ENCODE measurements at places on chromosomes 2 and 18.
A peak's percentile ranks its signal among the peaks of the same experiment; 100 is the strongest.

GRCh38 chr2:22932288-22932687 lies 452.7 kb upstream of the KLHL29 start:
- no peak for DNase-seq

- DNase-seq = no peak
Observed at GRCh38 chr18:23772327-23773024, 83.2 kb downstream of the LAMA3 start.

DNA sequence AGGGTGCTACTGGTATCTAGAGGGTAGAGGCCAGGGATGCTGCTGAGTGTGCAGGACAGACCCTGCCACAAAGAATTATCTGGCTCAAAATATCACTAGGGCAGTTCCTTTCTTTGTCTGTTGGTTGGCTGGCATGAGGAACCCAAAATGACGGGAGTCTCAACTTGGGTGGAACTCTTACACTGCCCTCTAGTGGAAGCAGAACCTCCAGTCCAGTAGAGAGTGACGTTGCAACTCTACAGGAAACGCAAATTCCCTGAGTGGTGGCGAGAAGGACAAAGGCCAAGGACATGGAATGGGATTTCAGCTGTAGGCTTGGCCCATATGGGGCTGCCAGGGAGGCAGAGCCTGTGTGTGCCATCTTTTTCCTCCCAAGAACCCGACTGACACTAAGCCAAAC lies 47.1 kb downstream of the COPS8 start:
- peak; percentile 33 for DNase-seq

- DNase-seq = no peak
Observed at GRCh38 chr2:158818511-158818910, 23.4 kb downstream of the DAPL1 start.

DNA sequence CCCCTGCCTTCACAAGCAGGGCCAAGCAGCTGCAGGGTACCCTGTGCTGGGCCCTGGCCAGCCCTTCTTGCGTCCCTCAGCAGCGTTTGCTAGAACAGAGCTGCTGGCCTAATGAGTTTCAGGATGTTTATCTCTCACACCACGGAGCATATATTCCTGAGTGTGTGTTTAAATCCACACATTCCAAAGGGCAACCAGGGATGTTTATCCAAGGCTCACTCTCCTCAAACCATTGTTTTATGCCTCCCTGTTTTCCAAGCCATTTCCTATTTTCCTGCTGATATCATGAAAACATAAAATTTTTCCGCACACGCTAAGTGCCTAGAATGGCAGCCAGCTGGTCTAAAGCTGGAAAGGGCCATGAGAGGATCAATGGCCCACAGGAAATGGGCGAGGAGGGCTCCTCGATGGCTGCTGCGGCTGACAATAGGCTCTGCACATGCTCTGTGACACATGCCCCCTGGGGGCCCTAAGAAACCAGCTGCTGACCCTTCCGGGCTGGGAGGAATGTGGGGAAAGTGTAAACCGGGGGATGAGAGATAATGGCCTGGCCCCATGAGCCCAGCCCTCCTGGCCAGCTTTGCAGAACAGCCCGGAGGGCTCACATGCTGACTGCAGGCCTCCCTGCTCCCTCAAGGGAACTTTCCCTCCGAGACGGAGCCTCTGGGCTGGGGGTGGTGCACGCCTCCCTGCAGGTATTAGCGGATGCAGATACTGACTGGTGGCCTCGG lies 194.0 kb downstream of the NDUFA10 start:
- no peak for DNase-seq

DNA sequence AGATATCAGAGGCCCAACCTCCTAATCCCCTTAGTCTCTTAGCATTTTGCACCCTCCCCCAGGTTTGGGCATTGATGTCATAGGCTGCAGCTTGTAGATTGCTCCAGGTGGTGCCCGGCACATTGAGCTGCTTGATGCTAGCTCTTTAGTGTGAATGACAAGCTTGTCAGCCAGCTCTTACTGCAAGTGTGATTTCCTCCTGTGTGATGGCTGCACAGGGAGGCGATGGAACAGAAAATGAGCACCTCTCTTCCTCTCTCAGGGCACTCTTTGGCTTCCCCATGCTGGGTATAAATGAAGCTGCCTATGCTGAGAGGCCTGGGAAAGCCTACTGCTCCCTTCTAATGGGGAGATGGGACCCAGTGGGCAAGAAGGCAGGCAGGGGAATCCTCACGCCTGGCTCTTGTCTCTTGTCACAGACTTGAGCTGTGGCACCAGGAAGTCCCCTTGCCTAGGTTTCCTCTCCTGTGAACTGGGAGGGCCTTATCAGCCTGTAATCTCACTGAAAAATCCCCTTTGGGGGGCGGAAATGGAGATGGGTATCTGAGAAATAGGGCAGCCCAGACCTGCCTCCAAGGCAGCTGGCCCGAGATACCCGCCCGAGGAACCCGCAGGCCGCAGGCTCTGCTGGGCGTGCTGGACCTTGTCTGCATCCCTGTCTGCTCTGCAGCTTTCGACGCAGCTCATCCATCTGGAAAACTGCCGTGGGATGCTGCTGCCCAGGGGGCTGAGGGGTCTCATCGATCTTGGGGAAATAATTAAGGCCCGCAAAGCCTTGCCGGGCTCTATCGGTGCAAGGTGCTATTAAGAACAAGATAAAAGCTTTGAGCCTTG lies 163.5 kb upstream of the CXCR4 start:
- no peak for DNase-seq

- no peak for DNase-seq
Observed at GRCh38 chr18:9319333-9319732, 15.2 kb upstream of the TWSG1 start.

GRCh38 chr2:8254791-8255447 lies 426.9 kb upstream of the ID2 start:
- DNase-seq = no peak

- DNase-seq = no peak
Observed at GRCh38 chr18:5175378-5175777, 21.7 kb downstream of the AKAIN1 start.

Data from A172 (cell line).